ENCODE measurements at places on chromosomes 2 and 18.

DNA sequence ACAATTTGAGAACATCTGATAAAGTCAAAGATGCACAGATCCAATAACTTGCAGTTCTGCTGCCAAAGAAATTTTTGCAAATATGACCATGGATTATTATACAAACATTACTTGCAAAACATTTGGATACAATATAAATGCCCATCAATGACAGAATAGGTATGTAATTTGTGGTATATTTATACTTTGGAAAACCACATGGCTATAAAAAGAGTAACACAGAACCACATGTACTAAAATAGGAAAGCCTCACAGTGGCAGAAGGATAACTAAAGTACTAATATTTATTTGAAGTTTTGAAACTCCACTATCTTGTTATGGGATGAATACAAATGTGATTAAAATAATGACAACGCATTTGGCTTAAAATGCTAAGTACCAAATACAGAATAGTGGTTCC is 51.8 kb upstream of the DNAJC10 start:
- no peak for DNase-seq

DNA sequence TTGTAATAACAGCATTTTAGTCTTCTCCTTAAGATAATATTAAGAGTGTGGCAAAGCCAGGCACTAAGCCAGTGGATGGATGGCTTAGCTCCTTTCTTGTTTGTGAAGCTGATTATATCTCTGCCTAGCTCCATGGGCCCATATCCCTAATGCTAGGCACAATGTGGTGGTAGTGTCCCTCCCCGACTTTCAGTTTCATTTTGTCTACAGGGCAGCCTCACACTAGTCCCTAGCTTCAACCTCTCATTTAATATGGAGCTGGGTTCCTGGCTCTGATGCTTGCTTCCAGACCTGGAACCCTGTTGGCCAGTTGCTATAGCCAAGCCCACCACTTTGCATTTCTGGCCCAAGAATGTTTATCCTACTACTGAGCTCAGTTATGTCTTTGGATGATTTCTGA is 437.0 kb upstream of the MEIS1 start:
- DNase-seq, result no peak

- DNase-seq, result no peak
Observed at GRCh38 chr18:9293948-9294347, 40.6 kb upstream of the TWSG1 start.

GRCh38 chr2:74836675-74837401 is 2.9 kb downstream of the HK2 start:
- DNase-seq, result no peak

GRCh38 chr2:30371772-30372373 is 75.2 kb upstream of the LCLAT1 start:
- DNase-seq, result no peak
